GM12878 (cell line): ENCODE measurements at places on chromosomes 7 and 10.

- DNase-seq: no peak
Observed at GRCh38 chr7:18550574-18550973, 55.0 kb downstream of the HDAC9 start.

GRCh38 chr10:61905837-61906561, 4.5 kb downstream of the ARID5B start:
- no peak for DNase-seq

DNA sequence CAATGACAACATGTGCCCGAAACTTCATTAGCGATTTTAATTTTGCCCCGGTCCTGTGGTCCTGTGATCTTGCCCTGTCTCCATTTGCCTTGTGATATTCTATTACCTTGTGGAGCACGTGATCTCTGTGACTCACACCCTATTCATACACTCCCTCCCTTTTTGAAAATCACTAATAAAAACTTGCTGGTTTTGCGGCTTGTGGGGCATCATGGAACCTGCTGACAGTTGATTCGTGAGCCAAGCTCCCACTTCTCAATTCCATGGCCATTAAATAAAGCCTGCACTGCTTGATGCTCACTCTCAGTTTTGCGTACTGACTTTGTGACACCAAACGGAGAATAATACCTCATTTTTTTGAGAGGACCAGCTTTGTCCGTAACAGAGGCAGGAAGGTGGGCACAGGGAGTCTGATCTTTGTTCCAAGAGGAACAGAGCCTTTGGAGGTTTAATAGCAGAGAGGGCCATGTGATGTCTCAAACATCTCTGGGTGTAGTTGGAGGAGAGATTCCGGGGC, 3.8 kb upstream of the ADAMTS14 start:
- DNase-seq: no peak

DNA sequence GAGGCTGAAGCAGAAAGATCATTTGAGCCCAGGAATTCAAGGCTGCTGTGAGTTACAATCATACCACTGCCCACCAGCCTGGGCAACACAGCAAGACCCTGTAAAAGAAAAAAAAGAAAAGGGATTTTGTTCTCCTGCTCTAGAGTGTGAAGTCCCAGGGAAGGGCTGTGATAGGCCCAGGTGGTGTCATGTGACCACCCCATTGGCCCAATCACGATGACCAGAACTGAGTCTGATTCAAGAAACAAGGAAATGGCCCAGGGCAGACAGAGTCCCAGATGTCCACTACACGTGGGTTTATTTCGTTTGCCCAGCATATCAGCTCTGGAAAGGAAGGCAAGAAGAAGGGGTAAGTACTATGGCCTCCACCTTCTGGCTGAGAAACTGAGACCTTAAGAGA, 81.3 kb upstream of the CUX1 start:
- no peak for DNase-seq

GRCh38 chr7:11026452-11027359, 53.0 kb downstream of the PHF14 start:
- DNase-seq: no peak

DNA sequence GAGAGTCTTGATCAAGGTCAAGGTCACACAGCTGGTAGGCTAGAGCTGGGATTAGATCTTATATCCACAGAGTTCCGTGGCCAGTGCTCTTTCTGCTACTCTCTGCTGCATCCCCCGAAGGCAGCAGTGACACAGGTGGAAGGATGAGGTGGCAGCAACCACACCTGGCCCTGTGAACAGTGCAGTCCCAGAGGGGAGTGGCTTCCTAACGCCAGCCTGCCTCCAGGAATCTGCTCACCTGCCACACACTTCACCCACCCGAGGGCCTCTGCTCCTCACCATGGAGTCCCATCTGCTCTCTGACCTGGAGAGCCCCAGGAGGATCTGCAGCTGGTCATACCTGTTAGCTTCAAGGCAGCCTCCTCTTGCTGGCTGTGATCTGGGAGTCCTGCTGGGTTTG, 484.2 kb downstream of the PLXNA4 start:
- DNase-seq: no peak

- DNase-seq: no peak
Observed at GRCh38 chr7:1700536-1701333, 30.7 kb downstream of the ELFN1 start.

DNA sequence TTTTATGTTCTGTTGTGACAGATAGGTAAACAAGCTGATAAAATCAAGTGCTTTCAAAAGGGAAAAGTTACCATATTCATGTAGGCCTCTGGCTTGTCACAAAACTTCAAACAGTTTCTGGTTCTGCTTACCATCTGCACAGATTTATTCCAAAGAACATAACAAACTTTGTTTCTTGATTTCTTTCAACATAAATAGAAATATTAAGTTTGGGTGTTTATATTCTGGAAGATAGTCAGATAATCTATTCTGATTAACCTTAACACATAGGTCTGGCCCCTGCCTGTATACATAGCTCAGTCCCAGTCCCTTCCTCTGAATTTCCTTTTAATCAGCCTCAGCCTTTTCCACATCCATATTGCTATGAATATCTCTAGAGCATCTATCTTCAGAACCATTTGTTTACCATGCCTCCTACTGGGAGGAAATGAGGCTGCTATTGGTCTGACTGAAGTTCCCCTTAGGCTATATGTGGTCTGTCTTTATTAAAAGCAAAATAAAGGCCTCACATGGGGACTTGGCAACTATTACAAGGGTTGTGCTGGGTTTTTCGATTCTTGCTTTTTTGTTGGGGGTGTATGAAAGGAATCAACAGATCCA, 319.0 kb downstream of the HPSE2 start:
- no peak for DNase-seq

GRCh38 chr10:6498771-6499170, 81.3 kb downstream of the PRKCQ start:
- DNase-seq: no peak

DNA sequence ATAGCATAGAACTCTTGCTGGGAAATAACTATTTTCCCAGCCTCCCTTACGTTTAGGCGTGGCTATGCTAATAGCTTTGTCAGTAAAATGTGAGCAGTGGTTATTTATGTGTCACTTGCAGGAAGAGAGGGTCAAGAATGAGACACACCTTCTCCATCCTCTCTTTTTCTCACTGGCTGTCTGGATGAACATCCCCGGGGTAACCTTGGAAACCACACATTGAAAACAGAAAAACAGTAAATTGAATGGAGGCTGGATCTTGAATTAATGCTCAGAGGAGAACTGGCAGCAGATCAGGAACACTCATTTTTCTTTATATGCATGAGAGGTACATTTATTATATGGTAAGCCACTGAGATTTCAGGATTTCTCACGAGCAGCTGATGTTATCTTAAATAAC, 127.6 kb downstream of the DNAJB9 start:
- DNase-seq: no peak
